H4 (cell line): ENCODE measurements at places on chromosomes 1 and 21. TPM values are rescaled to one million over a fixed set of nuclear protein-coding genes. Genes with fewer than 3 reads are reported as not detected.

GRCh38 chr1:3219005-3219790 is 150.2 kb downstream of the PRDM16 start:
- DNase-seq, result no peak

DNA sequence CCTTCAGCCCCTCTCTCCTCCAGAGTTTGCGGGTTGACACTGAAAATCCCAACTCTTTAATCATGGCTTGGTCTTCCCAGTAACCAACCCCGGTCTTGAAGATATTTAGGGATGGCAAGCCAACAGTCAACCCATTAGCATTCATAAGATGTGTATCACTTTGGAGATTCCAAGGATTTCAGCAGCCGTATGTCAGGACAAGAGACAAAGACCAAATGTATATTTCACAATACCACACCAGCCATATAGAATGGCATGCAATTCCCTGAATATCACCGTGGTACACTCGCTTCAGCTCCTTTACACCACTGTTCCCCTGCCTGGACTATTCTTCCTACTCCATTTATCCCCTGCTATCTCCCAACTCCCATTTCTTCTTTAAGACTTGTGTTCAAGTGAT is 109.2 kb downstream of the CSMD2 start:
- DNase-seq, result no peak

GRCh38 chr1:242449661-242450060 is 74.8 kb downstream of the PLD5 start:
- DNase-seq, result no peak

GRCh38 chr1:240956424-240956823 is 344.5 kb upstream of the GREM2 start:
- DNase-seq, result no peak

DNA sequence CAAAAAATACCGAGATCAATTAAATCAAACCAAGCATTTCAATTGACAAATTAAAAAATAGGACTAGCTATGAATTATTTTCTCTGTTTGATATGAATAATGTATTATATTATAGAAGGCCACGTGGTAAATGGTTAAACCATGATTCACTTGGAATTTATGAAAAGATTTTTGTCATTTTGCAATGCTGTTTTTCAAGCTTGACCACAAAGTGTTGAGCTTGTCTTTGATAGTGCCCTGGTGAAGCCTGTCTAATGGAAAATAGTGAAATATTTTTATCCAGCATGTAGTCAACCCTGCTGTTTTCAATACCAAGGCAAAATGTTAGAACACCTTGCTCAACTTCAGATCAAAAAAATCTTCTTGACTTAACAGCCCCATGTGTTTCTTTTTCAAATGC is 288.0 kb upstream of the PRMT6 start:
- DNase-seq, result no peak

- peak; percentile 99 for DNase-seq
These were observed 58.1 kb downstream of the SCCPDH start for GRCh38 chr1:246782120-246782900.

DNA sequence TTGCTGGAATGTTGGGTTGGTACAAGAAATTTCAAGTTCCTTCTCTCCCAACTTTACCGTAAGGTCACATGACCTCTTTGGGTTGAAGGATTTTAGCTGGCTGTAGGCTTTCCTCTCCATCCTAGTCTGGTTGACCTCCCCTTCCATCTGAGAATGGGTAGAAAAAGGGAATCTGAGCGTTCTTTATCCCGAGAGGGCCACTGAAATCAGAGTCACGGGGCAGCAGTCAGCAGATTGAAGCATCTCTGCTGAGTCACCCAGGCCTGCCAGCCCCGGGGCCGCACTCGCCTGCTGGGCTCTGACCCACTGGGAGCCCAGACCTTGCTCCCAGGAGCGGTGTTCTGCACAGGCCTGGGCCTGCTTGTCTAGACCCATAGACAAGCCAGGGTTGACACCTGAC is 31.0 kb downstream of the TMCC2 start:
- DNase-seq, result peak; percentile 35

- DNase-seq, result no peak
These were observed 67.0 kb upstream of the EDEM3 start for GRCh38 chr1:184821658-184822057.

DNA sequence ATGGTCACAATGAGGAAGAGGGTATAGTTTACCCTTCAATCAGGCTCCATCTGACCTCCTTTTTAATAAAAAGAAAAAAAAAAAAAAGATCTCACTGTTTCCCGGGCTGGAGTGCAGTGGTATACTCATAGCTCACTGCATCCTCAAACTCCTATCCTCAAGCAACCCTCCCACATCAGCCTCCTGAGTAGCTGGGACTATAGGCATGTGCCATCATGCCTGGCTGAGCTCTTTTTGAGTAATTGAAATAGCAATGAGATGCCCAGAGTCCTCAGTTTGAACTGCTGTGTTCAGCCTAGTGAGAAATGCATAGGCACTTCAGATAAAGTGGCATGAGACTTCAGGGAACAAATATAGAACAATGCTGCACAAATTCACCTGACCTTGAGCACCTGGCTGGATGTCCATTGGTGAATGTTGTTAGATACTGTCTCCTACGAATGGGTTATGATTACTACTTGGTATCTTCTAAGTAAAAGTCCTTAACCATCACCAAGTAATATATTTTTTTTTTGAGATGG is 67.6 kb downstream of the NR5A2 start:
- DNase-seq, result no peak

DNA sequence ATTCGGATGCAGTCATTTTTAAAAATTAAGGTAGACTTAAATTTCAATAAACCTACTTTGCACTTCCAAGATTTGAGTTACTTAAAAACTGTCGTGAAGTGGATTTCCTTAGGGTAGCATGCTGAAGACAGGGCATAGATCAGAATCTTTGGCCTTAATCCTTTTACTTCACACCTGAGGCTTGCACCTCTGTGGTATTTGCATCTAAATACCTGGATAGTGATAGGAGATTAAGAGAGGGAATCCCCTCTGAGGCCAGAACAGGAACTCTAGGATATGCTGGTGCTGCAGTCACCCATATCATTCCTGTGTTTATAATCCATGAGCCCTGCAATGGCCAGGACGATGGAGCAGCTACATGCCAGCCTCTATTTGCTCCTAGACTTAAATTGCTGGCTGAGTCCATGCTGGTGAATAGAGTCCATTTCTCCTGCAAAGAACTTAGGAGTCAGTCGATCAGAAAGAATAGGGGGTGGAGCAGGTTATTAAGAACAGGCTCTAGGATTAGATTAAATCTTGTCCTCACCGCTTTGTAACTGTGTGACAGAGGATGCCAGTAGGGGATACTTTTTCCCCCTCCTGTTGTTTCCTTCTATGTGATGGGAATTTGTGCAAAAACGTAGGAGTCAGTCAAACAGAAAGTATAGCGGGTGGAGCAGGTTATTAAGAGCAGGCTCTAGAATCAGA is 333.6 kb downstream of the DUSP10 start:
- no peak for DNase-seq

GRCh38 chr1:203136409-203137042 is 9.0 kb downstream of the ADORA1 start:
- no peak for DNase-seq

- no peak for DNase-seq
These were observed 50.4 kb upstream of the GPR37L1 start for GRCh38 chr1:202072211-202072765.

DNA sequence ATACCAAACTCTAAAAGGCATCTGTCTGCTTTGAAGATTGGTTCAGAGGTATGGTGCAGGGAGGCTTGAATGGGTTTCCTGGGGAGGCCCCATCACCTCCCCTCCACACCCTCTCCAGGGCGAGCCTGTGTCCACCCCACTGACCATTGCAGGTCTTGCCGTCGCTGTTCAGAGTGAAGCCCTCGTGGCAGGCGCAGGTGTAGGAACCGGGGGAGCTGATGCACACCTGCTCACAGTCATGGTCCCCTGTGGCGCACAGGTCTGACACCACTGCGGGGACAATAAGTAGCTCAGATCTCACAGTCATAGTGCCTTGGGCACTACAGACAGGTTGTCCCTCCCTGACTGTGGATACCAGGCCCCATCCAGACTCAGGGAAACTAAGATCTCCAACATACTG is 6.7 kb downstream of the MATN1 start:
- no peak for DNase-seq

DNA sequence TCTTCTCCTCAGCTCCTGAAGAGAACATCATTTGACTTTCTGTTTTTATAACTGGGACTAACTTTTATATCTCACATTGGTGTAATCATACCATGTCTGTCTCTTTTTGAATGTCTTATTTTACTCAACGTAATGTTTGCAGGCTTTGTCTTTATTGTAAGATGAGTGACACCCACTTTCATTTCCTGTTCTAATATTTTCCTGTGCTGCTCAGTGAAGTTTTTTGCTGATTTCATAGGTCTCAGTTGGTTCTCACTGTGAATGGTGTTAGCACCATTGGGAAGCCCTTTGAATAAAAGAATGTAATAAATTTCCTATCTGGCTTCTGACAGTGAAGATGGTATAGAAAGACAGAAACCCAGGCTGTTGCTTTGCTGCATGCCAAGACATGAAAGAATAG is 84.0 kb downstream of the RAVER2 start:
- no peak for DNase-seq

DNA sequence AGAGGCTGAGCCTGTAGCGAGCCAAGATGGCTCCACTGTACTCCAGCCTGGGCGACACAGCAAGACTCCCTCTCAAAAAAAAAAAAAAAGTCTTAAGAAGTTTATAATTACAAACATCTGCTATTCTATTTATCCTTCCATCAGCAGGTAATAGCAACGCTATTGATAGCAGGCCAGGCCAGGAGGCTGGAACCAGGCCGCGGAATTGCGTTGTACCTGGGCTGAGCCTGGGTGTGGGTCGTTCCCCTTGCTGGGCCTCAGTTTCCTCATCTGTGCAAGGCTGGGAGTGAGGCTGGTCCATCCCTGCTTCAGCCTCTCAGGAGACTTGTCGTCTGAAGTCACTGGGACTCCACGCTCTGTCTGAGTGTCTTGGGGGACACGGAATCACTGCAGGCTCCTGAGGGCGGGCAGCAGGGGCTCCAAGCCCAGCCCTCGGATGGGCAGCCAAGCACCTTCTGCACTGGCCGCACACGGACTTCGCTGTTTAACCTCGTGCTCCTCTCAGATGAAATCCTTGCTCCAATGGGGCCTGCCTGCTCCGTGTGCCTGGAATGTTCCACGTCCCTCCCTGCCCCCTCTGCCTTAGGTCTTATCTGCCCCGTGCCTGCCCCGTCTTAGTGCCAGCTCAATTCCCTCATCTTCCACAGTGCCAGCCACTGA is 103.9 kb upstream of the C1orf174 start:
- DNase-seq, result no peak

GRCh38 chr1:77888081-77888780 is at the start of gene NEXN:
Gene NEXN, plus strand, starts transcription at chr1:77888624. Its CDS starts 27,483 bp downstream, at chr1:77916107.
- DNase-seq, result peak; percentile 31

GRCh38 chr21:46392921-46393320 is 65.8 kb upstream of the DIP2A start:
- DNase-seq, result no peak

DNA sequence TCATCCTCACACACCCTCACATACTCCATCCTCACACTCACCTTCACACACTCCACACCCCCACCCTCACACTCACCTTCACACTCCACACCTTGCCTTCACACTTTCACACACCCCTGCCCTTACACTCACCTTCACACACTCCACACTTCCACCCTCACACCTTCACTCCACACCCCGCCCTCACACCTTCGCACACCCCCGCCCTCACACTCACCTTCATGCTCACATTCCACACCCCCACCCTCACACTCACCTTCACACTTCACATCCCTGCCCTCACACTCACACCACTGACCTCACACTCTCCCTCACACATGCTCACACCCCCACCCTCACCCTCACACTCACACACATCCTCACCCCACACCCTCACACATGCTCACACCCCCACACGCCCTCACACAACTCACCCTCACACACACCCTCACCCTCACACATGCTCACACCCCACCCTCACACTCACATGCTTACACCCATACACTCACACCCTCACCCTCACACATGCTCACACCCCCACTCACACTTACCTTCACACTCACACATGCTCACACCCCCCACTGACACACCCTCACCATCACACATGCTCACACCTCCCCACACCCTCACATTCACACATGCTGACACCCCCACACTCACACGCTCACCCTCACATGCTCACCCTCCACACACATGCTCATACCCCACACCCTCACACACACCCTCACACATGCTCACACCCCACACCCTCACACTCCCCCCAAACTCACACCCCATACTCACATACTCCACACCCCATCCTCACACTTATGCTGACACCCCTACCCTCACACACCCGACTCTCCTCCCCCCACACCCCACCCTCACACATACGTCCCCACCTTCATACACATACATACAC is 44.5 kb upstream of the EDN2 start:
- no peak for DNase-seq

DNA sequence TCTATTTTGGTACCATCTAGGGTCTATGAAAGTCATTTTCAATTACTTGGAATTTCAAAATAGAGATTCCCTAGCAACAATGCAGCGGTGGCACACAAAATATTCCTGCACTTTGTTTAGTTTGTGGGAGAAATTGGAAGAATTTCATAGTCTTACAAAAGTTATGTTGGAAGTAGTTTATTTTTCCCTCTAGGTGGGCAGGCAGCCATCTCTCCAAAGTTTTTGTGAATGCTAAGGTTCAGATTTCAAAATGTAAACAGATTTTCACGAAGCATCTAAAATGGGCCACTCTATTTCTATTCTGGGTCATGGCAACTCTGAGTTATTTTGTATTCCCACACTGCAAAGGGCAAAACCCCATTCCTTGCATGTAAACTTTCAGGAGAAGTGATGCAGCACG is 8.0 kb downstream of the SMCP start:
- DNase-seq, result peak; percentile 35

The STYXL2 gene
- total RNA-seq, result 0.04 TPM in 1 of 2 replicates, not detected in the other

The NID1 gene
- 14.0 and 19.2 TPM in 2 replicates for total RNA-seq

The HMGCS2 gene
- 0.87 and 3.8 TPM in 2 replicates for total RNA-seq

The ECE1 gene
- total RNA-seq, result 55.2 and 64.7 TPM in 2 replicates

The ACTL8 gene
- total RNA-seq, result 0.06 and 0.70 TPM in 2 replicates

The P3H1 gene
- 172 and 184 TPM in 2 replicates for total RNA-seq

The C1orf141 gene
- not detected in 2 replicates for total RNA-seq

The BECN2 gene
- total RNA-seq, result not detected in 2 replicates

The C1orf167 gene
- not detected in 2 replicates for total RNA-seq

The BMP8B gene
- total RNA-seq, result 0.08 and 0.19 TPM in 2 replicates

The ERG gene
- total RNA-seq, result 0.15 and 0.25 TPM in 2 replicates

The HTR6 gene
- total RNA-seq, result not detected in 2 replicates

The LCE4A gene
- not detected in 2 replicates for total RNA-seq
